NT2/D1 (cell line): ENCODE measurements at places on chromosomes 4 and X.

DNA sequence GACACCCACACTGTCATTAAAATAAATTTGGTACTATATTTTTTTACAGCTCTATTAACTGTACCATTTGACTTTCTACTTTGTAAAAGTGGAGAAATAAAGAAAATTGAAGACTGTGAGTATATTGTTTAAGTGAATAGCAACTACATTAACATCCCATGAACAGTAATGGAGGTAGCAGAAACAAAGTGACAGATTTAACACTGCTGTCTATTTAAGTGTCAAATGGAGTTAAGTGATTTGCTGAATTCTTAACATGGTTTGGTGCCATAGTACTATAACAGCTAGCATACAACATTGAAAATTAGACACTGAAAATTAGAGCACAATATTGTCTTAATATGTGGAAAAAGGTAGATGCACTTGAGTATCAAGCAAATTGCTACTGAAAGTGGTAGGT lies 76.2 kb downstream of the C4orf33 start:
- no peak for DNase-seq

- DNase-seq, result no peak
Observed at GRCh38 chr4:93730760-93731159, 97.8 kb upstream of the ATOH1 start.

DNA sequence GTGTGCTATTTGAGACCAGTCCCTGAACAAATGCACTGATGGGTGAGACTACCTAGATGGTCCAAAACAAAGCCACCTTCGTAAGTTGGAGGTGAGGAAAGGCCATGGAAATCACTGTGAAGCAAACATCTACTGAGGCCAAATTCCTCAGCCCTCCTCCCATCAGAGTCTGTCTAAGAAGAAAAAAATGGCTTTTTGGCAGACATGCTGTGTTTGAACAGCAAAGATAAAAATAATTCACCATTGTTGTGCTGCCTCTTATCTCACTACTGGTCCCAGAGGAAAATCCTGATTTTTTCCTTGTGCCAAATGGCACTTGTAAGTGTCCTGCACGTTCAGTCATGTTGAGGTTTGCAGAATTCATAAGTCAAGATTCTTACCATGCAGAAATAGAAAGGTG lies 7.9 kb downstream of the MAGEB18 start:
- no peak for DNase-seq

DNA sequence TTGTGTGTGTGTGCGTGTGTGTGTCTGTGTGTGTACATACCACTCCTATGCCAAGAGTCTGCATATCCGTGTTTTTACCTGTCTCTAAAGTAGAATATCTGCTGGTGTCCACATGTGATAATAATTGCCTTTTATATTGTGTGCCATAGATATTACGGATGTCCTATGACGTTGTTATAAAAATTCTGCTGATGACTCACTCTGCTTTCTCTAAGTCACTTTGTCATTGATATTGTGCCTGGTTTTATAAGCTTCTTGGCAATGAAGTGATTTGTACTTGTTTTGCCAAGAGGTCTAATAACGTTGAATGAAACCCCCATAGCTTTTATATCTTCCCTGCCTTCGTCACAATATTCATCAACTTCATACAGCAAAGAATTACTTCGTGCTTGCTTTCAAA lies 102.6 kb upstream of the C1GALT1C1 start:
- DNase-seq, result no peak

DNA sequence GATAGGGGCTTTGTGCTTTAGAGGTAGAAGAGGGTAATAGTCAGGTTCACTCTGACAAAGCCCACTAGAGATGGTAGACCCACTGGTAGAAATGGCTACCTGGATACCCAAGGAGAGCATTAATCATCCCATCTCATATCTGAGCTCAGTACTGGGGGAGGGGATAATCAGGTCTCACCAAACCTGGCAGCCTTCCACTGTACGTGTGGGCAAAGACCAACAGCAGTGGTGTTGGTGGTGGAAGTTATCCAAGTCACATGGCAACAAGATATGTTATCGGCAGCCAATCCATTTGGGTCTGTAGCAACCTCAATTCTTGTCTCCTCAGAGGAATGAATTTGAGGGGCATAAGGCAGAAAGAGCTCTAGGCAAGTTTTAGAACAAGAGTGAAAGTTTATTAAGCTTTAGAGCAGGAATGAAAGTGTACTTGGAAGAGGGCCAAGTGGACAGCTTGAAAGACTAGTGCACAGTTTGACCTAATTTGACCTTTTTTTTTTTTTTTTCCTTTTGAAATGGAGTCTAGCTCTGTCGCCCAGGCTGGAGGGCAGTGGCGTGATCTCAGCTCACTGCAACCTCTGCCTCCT lies 67.0 kb upstream of the CXCL13 start:
- DNase-seq, result no peak

- no peak for DNase-seq
Observed at GRCh38 chr4:124025428-124025827, 628.8 kb downstream of the SPRY1 start.

DNA sequence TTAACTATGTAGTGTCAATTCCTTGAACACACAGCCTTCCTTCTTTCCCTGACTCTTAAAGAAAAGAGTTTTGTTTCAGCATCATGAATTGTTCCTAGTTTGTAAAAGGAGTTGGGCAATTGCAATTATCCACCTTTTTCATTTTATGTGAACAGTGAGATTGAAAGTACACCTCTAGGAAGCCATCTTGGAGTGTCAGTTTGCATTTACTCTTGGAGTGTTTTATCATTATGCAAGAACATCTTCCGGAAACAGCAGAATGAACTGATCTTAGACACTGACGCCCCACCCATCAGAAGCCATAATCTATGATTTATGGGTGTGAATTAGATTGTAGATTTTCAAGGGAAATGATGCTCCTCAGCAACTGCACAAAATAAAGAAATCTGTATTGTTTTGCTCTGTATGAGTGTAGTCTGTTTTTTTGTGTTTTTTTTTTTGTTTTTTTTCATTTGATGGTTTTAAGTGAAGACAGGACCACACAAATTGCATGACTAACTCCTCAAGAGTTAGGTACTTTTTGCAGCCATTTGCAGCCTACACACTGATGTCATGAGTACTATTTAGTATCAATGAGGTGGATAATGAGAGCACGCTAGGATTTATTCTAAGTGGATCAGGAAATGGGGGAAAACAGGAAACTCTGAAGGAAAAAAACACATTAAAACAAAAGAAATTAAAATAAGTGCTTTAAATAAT lies 19.5 kb upstream of the FGF2 start:
- DNase-seq, result no peak

GRCh38 chr4:162957521-162958143 lies 209.1 kb downstream of the NAF1 start:
- no peak for DNase-seq

GRCh38 chrX:13569479-13570260 lies at the start of gene EGFL6:
EGFL6 (plus strand) TSS chrX:13569601; CDS start chrX:13569862, 261 bp downstream.
- no peak for DNase-seq

- DNase-seq, result no peak
Observed at GRCh38 chr4:148216866-148217814, 225.1 kb downstream of the NR3C2 start.

DNA sequence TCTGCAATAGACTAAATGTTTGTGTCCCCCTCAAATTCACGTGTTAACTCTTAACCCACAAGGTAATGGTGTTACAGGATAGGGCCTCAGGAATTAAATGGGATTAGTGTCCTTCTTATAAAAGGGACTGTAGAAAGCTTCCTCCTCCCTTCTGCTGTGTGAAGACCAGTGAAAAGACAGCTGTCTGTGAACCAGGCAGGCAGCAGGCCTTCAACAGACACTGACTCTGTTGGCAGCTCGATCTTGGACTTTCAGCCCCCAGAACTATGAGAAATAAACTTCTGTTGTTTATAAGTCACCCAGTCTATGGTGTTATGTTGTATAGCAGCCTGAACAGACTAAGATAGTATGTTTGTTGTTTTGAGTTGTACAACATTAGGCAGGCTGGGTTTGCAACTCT lies 208.1 kb downstream of the GBA3 start:
- no peak for DNase-seq

GRCh38 chrX:136260776-136261175 lies 9.6 kb upstream of the MAP7D3 start:
- DNase-seq, result no peak

DNA sequence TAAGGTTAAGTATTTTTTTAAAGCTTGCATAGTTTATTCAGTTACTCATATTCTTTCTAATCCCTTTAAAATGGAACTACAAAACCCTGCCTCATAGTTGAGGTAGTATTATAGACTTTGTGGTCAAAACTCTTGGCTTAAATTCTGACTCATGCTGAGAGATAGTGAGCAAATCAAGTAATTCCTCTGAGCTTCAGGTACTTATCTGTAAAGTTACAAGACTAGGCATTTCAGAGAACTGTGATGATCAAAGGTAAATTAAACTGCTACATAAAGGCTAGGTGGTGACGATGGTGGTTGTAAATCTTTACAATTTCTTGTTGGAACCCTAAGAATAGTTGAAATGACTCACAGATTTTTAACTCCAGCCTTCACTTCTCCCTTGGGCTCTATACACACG lies 3.2 kb upstream of the CLOCK start:
- no peak for DNase-seq
